Neural progenitor cell (in vitro differentiated cells): ENCODE measurements at places on chromosomes 13 and 19.

- no peak for DNase-seq
Measured at GRCh38 chr13:99118179-99118578, 82.5 kb upstream of the UBAC2 start.

DNA sequence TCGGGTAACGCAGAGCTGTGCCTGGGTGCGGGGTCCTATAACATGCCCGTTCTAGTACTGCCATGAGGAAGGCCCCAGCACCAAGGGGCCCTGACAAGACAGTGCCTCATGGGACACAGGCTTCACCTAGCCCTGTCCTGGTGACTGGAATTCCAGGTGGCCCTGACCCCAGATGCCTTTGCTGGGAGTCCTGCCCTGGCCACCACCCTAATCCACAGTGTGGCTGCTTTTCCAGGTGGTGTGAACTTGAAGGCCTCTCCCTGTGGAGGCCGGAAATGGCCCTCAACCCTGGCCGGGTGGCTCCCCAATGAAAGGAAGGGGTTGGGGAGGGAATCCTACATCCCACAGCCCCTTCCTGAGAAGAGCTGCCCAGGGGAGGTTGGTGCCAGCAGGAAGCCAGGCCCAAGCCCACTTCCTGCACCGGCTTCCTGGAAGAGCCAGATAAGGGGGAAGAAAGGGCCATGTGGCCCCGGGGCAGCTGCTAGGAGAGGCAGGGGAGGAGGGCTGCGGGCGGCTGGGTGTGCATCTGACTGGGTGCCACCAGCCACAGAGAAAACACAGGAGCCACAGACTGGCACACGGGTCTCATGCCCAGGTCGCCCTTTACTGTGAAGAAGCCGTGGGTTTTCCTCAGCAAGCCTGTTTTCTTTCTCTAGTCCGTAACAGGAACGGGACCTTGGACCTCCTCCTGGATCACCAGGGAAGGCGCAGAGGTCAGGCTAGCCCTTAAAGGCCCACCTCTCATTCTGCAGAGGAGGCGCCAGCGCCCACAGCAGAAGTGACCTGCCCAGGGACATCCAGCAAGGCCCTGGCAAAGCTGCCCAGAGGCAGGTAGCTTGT is 4.7 kb downstream of the LSM4 start:
- DNase-seq = no peak

DNA sequence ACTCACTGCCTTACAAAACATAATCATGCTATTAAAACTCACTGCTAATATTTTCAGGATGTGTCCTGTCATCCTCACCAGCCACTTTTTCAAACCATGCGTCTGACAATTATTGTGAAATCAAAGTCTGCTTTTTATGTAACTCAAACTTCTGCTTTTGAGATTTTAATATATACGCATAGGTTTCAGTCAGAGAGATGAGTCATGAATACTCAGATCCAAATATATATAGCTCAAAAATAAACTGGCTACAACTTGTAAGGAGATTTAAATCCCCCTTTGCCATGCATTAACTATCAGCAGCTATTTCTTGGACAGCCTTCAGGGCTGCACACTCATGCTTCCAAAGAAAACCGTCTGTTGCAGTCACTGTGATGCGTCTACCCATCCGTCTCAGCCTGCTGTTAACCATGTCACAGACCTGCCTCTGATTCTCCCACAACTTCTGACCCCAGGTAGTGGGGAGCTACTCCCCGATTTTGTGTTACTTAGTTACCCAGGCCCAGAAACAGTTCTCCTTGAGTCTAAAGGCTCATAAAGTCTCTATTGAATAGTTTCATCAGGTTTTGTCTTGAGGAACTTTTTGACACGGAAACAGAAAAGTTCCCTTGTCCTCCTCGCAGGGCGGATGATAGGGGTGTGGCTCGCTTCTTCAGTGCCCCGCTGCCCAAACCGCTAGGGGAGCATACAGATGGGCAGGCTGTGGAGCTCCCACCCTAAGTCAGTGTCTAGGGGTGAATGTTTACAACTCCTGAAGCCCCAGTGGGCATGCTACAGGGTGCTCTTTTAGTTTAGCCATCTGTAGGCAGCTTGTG is 33.8 kb upstream of the SGCG start:
- DNase-seq = no peak

GRCh38 chr13:41621716-41622431 is 164.5 kb downstream of the RGCC start:
- DNase-seq = no peak

GRCh38 chr19:532561-533363 is 1.2 kb downstream of the CDC34 start:
- DNase-seq = peak; percentile 86

- peak; percentile 82 for DNase-seq
Measured at GRCh38 chr19:38736036-38736412, 8.2 kb downstream of the CAPN12 start.

DNA sequence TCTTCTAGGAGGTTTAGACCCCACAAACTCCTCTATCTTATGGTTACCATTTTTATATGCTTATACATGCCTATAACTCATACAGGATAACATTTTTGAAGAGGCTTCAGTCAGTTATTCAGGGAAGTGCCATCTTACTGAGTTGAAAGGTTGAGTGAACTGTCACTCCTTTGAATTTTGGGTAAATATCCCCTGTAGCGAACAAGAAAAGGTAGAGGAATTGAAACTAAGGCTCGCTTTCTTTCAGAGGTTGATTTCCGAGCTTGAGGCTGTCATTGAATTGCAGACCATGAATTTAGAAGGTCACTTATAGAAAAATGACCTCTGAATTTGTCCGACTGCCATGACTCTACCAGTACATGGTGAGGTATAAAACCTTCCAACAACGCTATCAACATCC is 35.1 kb downstream of the MICU2 start:
- DNase-seq = no peak

GRCh38 chr13:83248751-83249150 is 633.5 kb downstream of the SLITRK1 start:
- DNase-seq = no peak

GRCh38 chr19:54339646-54340358 is 840 bp upstream of the LILRA4 start:
- no peak for DNase-seq
